ENCODE measurements at places on chromosomes 16 and 17.

GRCh38 chr16:84738255-84739038, 38.6 kb downstream of the USP10 start:
- DNase-seq: peak; percentile 18

DNA sequence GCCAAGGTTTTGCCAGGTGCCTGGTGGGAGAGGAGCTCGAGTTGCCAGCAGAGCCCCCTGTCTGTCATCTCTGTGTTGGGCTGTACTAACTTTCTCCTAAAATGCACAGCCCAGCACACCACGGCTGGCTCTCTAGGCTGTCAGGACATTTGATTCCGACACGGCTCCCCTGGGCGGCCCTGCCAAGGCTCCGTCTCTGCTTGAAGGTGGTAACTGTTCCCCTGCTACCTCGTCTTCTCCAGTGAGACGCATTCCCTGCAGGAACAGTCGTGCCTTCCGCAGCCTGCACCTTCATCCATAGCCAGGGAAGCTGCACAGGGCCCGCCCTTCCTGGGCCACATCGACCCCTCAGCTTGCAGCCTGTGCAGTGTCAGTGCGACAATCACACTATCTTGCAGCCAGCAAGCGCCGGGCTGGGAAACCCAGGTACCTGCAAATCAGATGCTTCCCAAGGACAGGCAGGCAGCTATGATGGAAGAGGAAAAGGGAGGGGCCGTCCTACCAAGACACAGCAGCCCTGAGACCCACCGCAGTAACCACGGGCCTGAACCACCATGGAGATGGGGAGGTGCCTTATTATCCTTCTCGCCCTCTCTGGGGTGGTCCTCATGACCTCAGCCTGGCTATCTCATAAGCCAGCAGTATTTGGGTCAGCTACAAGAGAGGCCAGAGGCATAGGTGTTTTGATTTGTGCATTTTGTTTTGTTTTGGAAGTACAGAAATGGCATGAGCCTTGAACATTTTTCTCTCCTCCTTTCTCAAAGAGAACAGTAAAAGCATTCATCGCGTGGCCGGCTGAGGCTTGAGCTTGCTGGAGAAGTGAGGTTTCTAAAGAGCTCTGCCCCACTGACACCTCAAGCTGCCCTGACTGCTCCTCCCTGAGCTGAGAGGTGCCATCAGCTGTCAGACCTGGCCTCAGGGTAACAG, 361.7 kb upstream of the TNRC6C start:
- no peak for DNase-seq

GRCh38 chr16:53415504-53415903, 18.8 kb upstream of the RBL2 start:
- DNase-seq: no peak

DNA sequence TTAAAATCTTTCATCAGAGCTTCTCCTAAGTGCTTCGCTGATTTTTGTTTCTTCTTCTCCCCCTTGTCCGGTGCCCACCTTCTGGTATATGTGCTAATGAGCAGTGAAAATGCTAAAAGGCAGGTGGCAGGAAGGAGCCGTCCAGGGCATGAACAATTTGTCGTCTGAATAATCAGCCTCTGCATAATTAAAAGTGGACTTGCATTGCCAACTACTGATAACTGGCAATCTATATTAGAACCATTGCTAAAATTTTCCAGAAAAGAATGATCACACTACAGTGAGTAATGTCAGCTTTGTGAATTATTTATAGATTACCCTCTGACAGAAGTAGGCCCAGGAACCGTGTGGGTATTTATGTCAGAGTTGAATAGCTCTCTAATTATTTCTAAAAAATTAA, 28.1 kb downstream of the SERPINF1 start:
- no peak for DNase-seq

- no peak for DNase-seq
Measured at GRCh38 chr17:50977487-50978159, 111.5 kb upstream of the TOB1 start.

DNA sequence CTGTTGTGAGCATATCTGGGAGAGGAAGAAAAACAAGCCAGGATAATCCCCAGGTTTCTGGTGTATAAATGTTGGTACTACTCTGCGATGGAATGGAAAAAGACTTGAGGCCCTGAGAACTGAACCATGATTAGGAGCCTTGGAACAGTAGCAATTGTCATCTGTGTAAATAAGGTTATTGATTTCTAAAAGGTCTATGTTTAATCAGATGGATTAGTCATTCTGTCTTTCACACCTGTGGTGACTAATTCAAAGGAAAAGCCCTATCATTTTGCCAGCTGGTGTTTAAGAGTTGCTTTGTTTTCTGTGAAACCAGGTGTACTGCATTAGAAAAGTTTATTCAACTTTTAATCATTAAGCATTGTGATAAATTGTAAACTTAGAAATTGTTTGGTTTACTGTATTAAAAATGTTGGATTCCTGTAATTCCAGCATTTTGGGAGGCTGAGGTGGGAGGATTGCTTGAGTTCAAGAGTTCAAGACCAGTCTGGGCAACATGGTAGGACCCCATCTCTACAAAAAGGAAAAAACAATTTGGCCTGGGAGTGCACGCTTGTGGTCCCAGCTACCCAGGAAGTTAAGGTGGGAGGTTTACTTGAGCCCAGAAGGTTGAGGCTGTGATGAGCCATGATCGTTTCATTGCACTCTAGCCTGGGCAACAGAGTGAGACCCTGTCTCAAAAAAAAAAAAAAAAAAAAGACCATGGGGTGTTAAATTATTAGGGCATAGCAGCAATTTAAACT, 29.0 kb upstream of the KPNB1 start:
- DNase-seq: no peak

GRCh38 chr17:47063475-47063874, 84.4 kb upstream of the RPRML start:
- DNase-seq: no peak

- DNase-seq: peak; percentile 83
Measured at GRCh38 chr17:74770498-74771318, 5.4 kb downstream of the NAT9 start.

DNA sequence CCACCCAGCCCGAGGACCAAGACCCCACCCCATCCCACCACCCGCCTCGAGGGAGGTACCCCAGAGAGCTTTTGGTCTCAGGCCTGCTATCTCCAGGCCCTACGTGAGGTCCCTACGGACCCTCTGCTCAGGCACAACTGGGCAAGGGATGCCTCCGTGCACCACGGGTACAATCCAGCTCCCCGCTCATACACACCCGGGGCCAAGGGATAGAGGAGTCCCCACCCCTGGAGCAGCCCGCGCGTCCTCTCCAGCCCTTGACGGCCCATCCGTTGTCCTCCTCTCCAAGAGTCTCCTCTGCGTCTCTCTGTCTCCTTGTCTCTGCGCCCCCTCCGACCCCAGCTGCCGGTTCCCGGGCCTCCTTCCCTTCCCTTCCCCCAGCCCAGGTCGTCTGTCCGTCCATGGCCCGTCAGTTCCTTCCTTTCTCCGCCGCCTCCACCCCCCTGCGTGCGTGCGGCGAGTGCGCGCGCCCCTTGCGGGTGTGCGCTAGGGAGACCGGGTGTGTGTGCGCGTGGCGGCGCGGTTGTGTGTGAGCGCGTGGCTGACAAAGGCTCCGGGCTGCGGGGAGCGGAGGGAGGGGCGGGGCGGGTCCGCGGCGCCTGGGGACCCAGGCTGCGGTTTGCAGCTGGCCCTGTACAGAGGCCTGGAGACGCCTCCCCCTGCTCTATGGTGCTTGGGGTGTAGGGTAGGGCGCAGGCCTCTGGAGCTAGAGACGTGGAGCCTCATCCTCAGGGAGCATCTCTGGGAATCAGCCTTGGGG, 930 bp downstream of the SPNS2 start:
- peak; percentile 53 for DNase-seq

DNA sequence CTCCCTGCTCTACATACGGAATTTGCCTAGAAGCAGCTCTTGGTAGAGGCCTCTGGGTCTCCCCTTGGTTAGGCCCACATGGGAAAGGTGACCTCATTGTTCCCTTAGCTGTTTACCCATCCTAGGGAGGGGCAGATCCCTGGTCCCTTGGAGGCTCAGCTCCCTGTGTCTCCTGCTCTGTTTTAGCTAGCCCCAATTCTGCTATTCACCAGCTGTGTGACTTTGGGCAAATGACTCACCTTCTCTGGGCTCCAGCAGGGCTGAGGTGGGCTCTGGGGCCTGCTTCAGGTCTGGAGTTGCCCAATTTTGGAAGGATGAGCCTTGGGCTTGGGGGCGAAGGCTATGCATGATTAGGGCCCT, 3.9 kb downstream of the ABCC3 start:
- DNase-seq: no peak

DNA sequence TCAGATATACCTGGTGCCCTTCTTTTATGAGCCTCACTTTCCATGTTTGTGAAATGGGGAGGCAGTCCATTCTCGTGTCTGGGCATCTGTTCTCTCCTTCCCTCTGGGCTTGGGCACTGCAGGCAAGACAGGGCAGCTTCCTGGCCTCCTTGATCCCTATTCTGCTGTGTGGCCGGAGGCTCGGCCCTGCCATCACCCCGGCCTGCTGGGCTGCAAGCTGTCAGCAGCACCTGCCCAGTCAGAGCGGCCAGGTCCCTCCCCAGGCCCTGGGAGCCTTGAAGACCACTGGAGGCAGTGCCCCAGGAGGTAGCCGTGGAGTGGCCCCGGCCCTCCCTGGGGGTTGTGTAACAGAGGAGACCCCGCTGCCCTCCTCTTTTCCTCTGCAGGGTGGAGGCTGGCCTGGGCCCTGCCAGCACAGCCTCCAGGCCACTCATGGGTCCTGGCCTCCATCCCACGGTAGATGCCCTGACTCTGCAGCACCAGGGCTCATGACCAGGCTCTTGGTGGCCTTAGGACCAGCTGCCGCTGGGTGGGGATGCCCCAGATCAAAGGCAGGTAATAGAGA, 9.2 kb downstream of the KCNJ12 start:
- no peak for DNase-seq

GRCh38 chr17:56604691-56605290, 11.3 kb downstream of the NOG start:
- DNase-seq: no peak

DNA sequence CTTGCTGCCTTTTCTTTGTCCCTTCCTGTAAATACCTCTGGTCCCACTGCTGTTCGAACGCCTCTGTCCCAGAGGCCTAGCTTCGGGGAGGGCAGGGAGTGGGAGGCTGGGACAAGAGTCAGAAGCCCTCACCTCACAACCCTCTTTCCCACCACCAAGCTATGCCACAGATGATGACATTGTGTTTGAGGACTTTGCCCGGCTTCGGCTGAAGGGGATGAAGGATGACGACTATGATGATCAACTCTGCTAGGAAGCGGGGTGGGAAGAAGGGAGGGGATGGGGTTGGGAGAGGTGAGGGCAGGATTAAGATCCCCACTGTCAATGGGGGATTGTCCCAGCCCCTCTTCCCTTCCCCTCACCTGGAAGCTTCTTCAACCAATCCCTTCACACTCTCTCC, 10.4 kb downstream of the ARRB2 start:
- DNase-seq: peak; percentile 12

DNA sequence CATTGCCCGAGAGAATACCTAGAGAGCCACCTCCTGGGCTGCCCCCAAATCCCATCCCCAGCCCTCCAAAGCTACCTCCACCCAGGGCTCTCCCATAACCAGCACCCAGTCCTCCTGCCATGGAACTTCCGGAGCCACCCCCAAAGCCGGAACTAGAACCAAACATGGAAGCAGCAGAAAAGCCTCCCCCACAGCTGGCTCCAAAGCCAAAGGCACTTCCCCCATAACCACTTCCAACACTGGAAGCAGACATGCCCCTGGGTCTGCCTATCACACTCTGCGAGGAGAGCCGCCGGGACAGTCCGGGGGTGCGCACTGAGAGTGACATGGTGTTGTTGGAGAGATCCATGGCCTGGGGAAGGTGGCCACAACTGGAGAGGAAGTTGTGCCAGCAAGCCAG, at the start of gene KRT12:
Gene KRT12 (minus strand): TSS at position 386 of the 400 bp plus-strand sequence. CDS start 37 bp downstream, at position 349.
- DNase-seq: no peak

DNA sequence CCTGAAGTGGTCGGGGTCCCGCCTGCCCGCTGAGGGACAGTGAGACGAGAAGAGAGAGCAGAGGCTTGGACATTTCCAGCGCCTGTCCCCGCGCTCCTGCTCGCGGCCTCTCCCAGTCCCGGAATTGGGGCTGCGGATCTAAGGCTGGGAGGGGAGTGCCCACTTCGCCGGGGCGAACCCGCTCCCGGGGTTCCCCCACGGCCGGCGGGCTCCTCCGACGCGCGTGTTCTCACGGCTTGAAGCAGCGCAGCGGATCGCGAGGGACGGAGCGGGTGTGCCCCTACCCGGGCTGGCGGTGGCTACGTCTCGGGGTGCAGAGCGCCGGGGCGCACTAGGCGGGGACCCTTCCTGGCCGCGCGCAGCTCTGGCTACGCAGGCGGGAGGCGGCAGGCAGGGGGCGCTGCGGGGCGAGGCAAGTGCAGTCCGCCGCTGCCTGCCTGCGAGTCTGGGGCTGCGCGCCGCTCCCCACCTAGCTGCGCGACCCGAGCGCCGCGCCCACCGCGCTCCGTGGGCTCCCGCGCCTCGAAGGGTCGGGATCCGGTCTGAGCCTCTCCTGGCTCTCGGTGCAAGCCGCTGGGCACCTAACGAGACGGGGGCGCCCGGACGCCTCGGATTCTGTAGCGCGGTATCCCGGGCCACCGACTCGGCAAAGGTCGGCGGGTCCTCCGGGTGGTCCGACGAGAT, 1.2 kb downstream of the NGFR start:
- peak; percentile 84 for DNase-seq

DNA sequence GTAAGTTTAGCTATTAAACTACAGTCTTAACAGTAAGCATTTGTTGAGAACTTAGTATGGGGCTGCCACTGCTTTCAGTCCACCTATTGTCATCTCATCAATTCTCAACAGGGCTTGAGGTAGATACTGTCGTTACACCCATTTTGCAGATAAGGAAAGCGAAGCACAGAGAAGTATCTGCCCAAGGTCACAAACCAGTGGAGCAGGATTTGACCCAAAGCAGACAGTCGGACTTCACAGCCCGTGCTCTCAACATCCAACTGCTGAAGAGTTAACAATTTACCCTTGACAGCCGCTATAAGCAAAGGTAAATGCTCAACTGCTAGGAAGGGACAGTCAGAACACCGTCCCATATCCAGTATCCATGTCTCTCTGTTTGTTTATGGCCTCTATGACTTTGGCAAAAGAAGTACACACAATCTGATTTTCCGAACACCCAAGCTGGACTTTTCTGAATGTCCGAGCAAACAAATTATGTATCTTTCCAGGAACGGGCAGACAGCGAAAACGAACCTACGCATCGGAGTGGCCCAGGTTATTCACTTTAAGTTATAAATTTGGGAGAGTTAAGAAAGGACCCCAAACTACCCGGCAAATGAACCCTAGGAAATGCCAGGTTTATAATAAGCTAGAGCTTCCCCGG, 1.2 kb downstream of the SIAH1 start:
- no peak for DNase-seq

GRCh38 chr17:64658931-64659330, 3.2 kb downstream of the SMURF2 start:
- no peak for DNase-seq

DNA sequence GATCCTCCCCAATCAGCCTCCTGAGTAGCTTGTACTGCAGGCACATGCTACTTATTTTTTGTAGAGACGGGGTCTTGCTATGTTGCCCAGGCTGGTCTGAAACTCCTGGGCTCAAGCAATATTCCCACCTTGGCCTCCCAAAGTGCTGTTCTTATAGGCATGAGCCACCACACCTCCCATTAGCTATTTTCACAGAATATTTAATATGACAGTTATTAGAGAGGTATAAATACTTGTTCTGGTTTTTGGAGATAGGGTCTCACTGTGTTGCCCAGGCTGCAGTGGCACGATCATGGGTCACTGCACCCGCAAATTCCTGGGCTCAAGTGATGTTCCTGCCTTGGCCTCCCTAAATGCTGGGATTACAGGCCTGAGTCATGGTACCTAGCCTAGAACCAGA, 21.1 kb downstream of the ZNF213 start:
- DNase-seq: no peak
